Ammon's horn (tissue), 1 donor: ENCODE measurements at places on chromosomes 1 and 21.

GRCh38 chr1:63418101-63418500 lies 50.7 kb downstream of the ALG6 start:
- no peak for DNase-seq

GRCh38 chr1:96980448-96980847 lies 258.9 kb downstream of the PTBP2 start:
- no peak for DNase-seq

- DNase-seq: no peak
These were observed 40.0 kb upstream of the CTPS1 start for GRCh38 chr1:40939320-40940059.

DNA sequence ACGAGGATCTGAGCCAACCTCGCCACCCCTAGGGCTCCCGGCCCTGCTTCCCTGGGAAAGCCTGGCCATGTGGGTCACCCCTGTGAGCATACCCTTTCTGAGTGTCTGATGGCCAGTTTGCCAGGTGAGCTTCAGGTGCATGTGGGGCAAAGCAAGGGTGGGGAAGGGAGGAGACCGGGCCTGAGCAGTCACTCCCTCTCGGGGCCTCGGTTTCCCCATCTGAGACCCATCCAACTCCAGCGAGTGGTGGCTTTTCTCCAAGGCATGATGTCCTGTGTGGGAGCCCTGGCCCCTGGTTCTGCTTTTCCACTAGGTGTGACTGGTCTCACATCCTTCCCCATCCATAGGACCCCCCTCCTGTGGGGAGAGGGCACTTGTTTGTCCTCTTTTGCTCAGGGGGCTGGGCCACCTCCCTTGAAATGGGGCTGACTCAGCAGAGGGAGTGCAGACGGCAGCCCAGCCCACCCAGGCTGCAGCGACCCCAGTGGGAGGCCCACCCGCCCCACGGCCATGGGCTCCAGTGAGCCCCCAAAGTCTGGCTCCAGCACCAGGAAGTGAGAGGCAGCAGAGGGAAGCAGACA lies 1.7 kb upstream of the WNT9A start:
- no peak for DNase-seq

GRCh38 chr1:226400519-226401354 lies 7.2 kb downstream of the PARP1 start:
- DNase-seq: no peak

GRCh38 chr1:219121679-219122078 lies 52.0 kb upstream of the LYPLAL1 start:
- DNase-seq: no peak

DNA sequence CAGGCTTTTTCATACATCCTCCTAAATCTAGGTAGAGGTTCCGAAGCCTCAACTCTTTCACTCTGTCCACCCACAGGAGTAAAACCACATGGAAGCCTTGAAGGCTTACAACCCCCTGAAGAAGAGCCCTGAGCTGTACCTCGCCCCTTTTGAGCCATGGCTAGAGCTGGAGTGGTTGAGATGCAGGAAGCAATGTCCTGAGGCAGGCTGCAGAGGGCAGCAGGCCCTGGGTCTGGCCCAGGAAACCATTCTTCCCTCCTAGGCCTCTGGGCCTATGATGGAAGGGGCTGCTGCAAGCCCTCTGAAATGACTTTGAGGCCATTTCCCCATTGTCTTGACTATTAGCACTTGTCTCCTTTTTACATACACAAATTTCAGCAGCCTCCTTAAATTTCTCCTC lies 1503.0 kb downstream of the KCNT2 start:
- DNase-seq: no peak

DNA sequence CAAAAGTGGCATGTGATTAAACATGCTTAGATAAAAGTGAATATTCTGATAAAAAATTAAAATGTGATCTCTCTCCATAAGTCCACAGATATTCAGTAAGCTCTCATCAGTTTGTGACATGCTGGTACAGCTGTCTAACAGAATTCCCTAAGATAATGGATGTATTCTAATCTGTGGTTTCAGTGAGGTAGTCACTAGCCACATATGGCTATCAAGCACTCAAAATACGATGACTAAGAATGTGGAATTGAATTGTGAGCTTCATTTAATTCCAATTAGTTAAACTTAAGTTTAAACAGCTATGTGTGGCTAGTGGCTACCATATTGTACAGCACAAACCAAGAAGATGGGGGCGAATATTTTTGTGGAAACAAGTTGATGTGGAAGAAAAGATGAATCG lies 4.1 kb upstream of the REG4 start:
- DNase-seq: no peak

GRCh38 chr1:46549697-46550681 lies 1.5 kb downstream of the KNCN start:
- peak; percentile 72 for DNase-seq

DNA sequence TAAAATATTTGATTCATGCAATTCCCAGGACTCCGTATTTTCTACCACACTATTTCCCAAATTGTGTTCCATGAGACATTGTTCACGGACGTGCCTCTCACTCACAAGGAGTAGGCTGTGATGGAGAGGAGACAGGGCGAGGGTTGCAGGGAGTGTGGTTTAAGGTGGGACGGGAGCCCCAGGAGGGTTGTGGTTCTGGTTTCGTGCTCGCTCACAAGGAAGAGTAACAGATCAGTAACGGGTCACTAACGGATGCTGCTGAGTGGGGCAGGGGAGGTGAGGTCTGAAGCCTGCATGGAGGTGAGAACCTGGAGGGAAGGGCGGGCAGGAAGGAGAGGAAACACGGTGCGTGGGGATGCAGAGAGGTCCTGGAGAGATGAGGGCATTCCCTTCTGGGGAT lies 28.8 kb downstream of the TFF3 start:
- no peak for DNase-seq
